ENCODE measurements at places on chromosomes 4 and X.
A peak's percentile ranks its signal among the peaks of the same experiment; 100 is the strongest.

GRCh38 chr4:181896614-181897013 lies 346.6 kb upstream of the TENM3 start:
- DNase-seq: peak; percentile 52

DNA sequence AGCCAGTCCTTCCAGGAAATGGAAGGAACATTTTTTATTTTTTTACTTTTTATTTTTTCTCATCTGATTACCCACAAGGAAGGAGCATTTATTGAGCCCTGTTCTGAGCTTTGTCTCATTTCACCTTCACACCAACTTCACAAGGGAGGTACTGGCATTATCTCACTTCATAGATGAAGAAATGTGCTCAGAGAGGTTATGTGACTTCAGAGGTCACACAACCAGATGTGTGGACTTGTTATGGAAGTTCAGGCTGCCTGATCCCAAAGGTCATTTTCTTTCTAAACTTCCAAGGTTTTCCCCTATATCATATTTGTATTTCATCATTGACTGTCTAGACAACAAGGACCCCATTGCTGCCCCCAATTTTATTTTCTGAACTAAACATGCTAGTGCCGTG lies 160.3 kb downstream of the DCLK2 start:
- no peak for DNase-seq

- no peak for DNase-seq
These were observed 198.0 kb downstream of the ARHGAP24 start for GRCh38 chr4:85672959-85673358.

GRCh38 chr4:41476310-41476885 lies 61.6 kb upstream of the LIMCH1 start:
- DNase-seq: no peak

DNA sequence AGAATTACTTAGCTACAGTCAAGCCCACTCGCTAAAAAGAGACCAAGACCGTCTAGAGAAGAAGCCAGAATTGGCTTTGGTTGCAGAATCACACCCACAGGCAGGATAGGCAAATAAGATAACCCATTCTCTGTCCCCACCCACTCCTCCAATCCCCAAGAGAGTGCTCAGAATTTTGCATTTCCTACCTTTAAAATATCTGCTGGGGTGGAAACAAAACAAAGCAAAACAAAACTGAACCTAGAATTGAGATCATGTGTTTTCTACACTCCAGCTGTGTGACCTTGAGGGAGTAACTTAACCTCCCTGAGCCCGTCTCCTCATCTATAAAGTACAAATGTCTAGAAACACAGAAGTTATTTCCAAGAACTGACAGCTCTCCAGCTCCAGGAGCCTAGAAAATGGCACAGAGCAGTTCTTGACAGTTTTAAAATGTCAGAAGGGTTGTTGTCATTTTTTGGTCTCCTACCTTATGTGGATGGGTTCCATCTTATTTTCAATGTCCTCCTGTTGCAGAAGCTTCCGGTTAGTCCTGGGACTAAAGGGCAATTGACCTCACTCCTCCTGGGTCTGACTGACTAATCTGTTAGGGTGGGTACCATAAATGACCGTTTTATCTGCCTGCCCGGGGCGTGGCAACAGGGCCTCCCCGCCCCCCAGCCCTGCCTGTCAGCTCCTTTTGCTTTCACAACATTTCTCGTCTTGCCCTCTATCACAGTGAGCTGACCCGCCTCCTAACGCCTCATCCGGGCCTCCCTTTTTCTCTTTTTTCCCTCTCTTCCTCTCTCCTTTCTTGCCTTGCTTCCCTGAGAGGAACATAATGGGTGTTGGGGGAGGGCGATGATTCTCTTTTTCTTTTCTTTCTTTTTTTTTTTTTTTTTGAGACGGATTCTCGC lies 114.0 kb downstream of the RBM47 start:
- DNase-seq: no peak

DNA sequence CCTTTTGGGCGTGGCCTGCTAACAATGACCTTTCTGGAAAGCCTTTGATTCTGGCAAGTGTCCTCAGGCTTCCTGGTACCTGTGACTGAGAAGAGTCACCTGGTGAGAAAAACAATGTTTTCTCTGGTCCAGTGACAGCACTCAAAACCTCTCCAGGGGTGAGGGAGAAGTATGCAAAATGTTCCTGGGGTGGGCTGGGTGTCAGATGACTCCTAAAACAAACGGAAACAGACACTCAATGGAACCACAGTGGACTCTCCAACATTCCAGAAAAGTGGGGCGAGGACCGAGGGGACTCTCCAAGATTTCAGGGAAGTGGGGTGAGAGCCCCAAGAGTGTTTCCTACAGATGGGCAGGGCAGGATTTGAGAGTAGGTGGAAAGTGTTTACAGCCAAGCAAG lies 69.5 kb downstream of the ANAPC4 start:
- no peak for DNase-seq
